ENCODE measurements at places on chromosomes 7 and 10.

- no peak for DNase-seq
Measured at GRCh38 chr7:115133248-115133647, 211.4 kb downstream of the MDFIC start.

DNA sequence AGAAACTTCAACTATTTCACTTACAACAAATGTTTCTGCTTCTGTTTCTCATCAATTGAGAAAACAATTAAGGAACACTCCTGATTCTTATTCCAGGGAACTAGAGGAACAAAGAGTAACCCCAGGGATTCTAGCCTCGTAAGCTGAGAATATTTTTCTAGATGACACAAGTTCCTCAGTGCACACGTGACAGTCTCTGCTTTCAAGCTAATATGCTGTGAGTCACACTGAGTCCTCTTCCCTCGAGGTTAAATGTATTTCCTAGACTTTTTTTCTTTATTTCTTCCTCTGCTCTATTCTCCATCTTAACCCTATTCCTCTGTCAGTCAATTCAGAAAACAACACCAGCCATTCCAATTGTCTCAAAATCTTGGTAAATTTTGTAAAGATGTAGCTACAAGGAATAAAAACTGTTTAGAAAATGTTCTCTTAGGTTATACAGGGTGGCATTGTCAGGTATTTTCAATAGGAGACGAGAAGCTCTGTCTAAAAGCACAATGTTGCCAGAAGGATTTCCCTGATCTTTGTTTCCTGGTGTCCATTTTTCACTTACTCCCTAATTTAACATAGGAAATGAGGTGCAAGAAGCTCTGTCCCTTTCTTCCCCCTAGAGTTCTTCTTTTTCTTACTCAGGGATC lies 5.8 kb upstream of the C1GALT1 start:
- peak; percentile 95 for DNase-seq

DNA sequence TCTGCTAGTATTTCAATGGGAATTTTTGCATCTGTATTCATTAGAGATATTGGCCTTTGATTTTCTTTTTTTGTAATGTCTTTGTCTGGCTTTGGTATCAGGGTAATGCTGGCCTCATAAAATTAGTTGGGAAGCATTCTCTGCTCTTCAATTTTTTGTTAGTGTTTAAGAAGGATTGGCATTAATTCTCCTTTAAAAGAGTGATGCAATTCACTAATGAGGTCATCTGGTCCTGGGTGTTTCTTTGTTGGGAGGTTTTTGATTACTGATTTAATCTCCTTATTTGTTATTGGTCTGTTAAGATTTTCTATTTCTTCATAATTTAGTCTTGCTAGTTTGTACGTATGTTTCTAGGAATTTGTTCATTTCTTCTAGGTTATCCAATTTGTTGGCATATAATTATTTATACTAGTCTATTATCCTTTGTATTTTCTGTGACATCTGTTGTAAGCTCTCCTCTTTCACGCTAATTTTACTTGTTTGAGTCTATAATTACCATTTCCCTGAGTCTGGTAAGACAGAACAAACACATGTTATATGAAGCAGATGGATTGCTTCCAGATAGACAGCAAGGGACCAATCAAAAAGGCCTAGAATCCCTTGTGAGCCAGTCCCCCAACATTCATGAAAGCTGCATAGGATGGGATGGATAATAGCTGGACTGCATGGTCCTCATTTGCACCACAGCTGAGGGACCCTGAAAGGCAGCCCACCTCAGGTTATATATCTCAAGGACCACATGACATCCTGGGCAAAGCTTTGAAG lies 54.4 kb downstream of the MTPAP start:
- peak; percentile 6 for DNase-seq

- no peak for DNase-seq
Measured at GRCh38 chr10:132508581-132509443, 28.8 kb upstream of the INPP5A start.

- DNase-seq = no peak
Measured at GRCh38 chr7:128207609-128208008, 33.5 kb upstream of the LEP start.

Data from fibroblast of mammary gland (primary cell).